ENCODE measurements at places on chromosomes 7 and 10.

GRCh38 chr7:159004411-159004810 lies 140.3 kb downstream of the VIPR2 start:
- no peak for DNase-seq

DNA sequence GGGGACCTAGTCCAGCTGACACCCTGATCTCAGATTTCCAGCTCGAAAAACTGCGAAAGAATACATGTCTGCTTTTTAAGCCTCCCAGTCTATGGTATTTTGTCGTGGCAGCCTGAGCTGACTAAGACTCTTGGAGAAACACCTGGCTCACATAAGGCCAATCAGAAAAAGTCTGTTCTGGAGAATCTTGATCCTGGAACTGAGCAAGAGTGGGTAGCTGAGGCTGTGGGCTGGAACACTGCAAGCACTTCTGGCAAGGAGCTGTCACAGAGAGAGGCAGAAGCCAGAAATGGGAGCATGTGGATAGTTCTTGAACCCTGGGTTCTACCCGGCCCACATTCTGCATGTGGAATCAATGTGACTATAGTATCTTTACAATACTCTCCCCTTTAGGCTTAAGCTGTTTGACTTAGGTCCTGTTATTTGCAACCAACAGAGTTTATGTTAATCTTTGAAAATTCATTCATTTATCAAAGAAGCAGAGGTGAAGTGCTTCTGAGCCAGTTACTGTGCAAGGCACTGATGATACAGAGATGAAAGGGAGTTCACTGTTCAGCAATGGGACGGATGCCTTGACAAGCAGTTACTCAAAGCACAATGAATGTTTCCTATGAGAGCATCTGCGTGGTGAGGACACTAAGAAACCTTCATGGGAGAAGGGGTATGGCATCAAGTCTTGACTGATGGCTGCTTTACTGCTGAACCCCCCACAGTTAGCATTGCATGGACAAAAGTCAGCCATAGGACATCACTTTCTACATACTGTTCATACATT lies 4.4 kb upstream of the C10orf90 start:
- no peak for DNase-seq

- DNase-seq: no peak
Measured at GRCh38 chr7:570801-571070, 51.1 kb upstream of the PDGFA start.

DNA sequence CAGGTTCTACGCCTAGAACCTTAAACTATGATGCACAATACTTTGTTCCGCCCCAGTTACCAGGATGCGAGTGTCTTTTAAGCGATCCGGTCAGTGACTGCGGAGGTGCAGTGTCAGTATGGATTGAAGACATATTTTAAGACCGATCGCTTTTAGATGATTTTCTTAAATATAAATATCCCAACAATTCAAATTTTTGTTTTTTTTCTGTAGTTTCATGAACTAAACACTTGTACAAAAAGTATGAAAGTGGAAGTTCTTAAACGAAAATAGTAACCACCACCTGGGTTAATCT lies 835 bp downstream of the COMMD3 start:
- no peak for DNase-seq

DNA sequence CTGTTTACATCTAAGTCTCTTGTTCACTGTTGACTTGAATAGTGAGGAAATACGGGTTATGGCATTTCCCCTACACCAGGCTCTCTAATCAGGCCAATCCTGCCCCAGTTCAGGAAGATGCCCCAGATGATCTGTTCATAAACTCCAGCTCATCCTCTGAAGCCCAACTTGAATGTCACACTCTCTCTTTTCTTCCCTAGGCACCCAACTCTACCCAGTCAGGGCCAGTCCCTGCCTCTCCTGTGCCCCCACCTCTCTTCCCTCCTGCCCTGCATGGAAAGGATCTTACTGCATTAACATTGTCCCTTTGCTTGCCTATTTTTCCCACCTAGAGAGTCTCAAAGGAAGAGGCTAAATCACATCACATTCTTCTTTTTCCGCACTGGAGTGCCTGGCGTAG lies 10.6 kb upstream of the TRPV6 start:
- DNase-seq: no peak

GRCh38 chr7:30154111-30154587 lies 19.4 kb downstream of the MTURN start:
- no peak for DNase-seq

- DNase-seq: no peak
Measured at GRCh38 chr7:114802632-114803031, 119.3 kb upstream of the MDFIC start.

DNA sequence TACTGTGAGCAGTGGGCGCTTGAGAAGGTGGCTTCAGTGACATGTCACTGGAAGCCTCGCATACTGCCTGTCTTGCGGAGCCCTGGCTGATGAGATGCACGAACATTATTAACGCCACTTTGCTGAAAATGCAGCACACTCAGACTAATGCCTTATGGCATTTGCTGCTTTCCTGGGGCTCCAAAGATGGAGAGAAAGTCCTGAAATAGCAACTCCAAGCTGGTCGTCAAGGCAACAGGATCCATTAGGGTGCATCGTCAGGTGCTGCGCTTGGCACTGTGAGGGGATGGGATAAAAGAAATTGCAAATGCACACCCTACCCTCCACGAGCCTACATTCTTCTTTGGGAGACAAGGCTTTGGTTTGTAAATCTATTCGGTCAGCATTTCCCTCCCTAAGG lies 592.5 kb downstream of the TYW1 start:
- no peak for DNase-seq

DNA sequence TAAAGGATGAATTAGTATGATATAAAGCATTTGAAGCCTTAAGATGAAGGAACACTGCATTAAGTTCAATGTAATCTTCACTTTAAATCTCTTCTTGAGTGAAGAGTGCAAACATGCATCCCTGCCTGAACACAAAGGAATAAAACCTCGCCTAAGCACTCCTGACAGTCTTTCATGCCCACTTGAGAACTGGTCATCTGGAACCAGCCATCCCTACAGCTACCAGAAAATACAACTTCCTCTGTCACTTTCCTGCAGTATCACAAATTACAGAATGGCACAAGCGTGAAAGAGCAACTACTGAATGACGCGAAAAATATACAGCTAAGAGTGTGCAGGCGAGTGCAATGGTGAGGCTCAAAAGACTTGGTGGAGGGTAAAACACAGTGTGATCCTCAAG lies 1079.9 kb downstream of the CNTNAP2 start:
- no peak for DNase-seq

DNA sequence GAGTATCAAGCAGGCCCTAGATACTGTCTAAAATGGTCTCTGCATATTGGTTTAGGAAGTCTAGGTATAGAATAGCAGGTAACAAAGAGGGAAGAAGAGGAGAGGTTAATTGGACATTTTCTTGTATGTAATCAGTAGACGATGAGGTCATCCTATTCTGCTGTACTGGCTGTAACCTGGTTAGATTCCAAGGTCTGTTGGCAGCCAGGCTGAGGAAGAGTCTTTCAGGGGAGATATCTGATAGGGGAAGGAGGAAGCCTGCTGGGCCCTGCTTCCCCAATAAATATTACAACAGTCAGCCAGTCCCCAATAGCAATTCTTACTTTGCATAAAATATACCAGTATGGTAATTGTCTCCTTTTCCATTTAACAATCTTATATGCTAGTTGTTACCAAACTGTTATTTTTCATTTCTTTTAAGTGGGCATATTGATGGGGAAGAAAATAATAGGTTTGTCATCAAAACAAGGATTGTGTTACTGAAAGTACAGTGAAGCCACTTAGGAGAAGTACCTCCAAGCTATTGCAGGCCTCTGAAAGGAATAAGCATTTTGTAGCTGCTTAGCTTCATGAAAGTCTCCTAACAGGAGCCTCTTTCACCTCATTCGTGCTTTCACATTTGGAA lies 186.4 kb downstream of the LRRC4 start:
- no peak for DNase-seq

GRCh38 chr7:90570373-90570959 lies 25.7 kb upstream of the CDK14 start:
- DNase-seq: no peak

- no peak for DNase-seq
Measured at GRCh38 chr10:1754506-1755153, 17.3 kb upstream of the ADARB2 start.

DNA sequence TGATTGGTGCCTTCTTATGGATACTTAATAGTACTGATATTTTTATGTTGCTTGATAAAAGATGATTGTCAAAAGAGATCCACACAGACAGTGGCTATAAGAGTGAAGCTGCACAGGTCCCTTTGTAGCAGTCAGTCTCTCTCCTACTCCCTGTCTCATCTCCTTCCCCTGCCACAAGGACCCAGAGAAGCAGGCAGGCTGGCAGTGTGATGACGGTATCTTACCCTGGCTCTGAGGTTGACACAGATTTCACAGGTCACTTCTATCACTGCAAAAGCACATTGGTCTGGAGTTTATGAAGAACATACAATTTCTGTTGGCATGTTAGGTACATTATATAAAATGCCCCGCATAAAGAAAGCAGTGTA lies 64.4 kb upstream of the AHR start:
- DNase-seq: no peak

DNA sequence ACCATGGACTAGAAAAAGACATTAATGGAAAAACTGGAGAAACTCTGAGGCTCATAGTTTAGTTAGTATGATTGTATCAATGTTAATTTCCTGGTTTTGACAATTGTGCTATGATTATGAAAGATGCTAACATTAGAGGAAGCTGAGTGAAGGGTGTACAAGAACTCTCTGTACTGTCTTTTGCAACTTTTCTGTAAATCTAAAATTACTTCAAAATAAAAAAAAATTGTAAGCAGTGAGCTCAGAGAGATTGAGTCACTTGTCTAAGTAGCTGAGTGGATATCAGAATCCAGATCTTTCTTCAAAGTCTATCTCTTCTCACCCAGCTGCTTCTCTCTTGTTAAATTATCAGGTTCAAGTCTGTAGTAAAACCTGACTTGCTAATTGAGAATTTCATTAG lies 181.1 kb downstream of the PLCE1 start:
- DNase-seq: no peak

DNA sequence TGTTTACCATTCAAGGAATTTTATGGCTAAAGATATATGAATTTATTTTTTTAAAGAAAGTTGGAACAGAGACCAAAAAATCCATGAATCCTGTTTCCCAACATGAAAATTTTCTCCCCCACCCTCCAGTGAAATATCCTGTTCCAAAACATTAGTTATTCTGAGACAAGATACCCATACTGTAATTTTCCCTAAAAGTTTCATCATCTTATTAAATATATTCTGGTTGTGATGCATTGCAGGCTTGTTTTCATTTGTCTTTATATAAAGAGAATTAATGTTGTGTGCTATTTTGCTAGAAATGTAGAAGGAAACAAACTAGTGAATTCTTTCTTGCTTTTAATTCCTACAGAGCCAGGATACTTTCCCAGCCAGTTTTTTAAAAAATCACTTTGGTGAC lies 106.6 kb downstream of the EXOC4 start:
- no peak for DNase-seq

Measured in esophagus squamous epithelium (tissue), 5 donors.